ENCODE measurements at places on chromosomes 1 and 21.

DNA sequence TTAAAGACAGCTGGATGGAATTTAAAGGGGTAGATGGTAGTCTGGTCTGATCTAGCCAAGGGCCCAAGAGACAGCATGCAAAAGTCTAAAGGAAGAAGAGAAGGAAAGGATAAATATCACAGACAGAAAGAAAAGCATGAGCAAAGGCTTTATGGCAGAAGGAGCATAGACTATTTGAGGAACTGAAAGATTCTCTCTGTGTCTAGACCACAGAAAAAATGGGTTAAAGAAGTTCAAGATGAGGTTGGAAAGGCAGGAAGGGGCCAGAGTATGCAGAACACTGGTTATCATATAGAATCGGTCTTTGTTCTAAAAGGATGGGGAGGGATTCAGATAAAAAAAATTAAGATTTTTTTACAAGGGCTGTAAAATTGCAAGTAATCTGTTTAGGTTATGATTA lies 136.8 kb upstream of the SGIP1 start:
- no peak for DNase-seq

- DNase-seq, result no peak
Observed at GRCh38 chr1:203116091-203116820, 11.3 kb upstream of the ADORA1 start.

DNA sequence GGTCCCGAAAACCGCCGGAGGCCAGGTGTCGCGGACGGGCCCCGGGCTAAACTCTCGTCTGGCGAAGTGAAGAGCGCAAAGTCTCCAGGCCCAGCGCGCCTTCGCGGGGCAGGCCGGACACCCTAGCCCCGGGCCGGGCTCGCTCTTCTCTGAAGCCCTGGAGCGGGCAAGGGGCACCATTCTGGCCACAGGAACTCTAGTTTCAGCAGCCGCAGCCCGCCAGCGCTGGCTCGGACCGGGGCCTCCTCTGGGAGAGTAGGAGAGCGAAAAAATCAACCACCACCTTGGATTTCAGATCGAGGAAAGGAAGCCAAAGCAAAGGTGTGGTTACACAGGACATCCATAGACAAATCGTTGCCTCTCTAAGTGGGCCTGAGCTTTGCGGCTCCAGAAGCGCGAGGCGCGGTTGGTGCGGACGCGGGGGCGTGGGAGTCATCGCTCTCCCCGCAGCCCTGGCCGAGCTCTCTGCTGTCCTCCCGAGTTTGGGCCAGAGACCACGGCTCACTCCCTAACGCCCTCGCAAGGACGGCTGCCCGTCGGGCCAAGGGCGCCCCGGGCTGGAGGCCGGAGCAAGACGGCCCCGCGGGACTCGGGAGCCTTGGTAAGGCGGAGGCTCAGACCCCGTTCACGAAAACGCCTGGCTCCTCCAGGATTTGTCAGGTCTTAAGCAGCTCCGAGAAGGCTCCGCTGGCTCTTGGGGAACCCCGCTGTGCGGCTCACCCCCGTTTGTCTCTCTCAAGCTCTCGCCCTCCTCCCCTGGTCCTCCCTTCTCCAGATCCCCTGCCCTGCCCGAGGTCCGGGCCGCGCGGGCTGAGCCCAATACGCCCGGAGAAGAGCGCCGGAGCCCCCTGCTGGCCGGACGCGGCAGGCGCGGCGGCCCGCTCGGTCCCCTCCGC lies 132.9 kb upstream of the DPYD start:
- DNase-seq, result peak; percentile 16

DNA sequence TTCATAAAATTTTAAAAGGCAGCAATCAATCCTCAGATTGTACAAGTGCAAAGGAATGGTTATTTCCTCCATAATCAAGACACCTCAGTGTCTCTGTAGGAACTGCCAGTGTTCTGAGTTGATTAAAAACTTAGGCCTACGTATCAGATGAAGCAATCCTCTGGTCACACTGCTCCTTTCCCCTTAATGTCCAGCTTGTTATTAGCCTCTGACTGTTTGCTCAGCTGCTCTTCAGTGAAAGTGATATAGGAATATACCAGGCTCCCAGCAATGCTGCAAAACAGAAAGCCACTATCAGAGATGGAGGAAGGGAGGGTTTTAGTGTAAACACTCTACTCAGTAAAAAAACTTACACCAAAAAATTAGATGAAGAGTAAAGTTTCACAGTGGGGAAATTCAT lies 49.8 kb downstream of the SLC35D1 start:
- no peak for DNase-seq

DNA sequence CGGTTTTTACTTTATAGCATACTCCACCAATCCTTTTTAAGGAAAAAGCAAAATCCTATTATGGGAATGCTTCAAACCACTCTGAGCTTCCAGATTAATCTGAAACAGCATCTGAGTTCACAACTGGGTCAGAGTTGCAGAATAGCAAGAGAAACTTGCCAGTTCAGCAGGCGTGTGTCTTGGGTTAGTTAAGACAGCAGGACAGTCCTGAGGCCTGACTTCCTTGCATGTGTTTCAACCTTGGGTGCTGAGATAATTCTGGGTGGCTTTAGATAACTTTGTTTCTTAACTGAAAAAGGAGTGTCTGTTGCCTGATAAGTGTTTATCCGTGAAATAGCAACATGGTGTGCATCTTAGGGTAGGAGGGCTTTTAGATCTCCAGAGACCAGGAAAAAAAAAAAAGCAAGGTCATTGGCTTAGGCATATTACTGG lies 169.2 kb downstream of the DHRS3 start:
- no peak for DNase-seq

- DNase-seq, result no peak
Observed at GRCh38 chr21:44836666-44837471, 19.0 kb upstream of the SUMO3 start.

- DNase-seq, result no peak
Observed at GRCh38 chr1:202173993-202174392, 13.6 kb upstream of the PTPN7 start.

DNA sequence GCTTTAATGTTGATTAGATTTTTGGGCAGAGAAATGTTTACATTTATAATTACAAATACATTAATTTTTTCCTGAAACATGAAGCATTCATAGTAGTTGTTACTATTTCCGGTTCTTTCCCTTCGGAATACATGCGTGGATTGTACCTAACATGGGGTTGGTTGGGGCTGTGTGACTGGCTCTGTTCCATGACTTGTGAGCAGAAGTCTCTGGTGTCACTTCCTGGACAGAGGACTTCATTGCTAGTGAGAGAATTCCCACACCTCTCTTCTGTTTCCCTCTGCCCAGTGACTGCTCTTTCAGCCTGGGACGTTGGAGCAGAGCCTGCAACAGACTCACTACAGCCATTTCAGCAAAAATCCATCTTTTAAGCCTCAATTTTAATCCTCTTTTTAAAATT lies 231.4 kb downstream of the GRIK1 start:
- DNase-seq, result no peak

DNA sequence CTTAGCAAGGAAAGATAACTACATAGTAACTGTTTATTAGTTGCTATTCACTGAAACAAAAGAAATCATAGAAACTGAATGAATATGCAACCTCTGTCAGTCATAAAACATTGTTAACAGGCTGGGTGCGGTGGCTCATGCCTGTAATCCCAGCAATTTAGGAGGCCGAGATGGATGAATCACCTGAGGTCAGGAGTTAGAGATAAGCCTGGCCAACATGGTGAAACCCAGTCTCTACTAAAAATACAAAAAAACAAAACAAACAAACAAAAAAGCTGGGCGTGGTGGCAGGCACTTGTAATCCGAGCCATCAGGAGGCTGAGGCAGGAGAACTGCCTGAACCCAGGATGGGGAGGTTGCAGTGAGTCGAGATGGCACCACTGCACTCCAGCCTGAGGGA lies 44.1 kb downstream of the CRB1 start:
- no peak for DNase-seq

DNA sequence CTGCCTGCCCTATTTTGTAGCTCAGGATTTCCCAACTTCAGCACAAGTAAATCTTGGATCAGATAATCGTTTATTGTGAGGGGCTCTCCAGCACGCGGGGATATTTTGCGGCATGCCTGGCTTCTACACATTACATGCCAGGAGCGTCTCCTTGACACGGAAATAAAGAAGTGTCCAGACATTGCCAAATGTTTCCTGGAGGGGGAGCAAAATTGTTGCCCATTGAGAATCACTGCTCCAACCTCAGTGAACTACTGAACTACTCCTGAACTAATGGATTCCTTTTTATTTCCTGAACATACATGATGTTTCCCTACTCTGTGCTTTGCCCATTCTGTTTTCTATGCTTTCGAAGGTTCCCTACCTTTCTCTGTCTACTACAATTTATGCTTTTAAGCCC lies 1359.1 kb upstream of the ADGRL2 start:
- no peak for DNase-seq

DNA sequence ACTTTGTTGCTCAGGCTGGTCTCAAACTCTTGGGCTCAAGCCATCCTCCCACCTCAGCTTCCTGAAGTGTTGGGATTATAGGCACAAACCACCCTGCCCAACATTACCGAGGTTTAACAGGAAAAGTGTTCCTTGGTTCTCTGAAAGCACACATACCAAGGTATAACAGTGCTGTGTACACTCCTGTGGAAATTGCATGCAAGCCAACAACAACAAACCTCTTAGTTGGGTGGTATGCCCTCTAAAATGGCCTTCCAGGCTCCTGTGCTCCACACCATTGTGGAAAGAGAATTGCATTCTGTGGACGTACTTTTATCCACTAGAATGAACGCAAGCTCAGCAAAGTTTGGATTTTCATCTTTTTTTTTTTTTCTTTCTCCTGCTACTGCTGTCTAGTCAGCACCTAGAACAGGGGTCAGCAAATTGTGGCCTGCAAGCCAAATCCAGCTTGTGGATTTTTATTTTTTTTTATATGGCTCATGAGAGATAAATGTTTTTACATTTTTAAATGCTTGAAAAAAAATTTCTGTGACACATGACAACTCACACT lies 192.2 kb upstream of the TNR start:
- DNase-seq, result no peak

DNA sequence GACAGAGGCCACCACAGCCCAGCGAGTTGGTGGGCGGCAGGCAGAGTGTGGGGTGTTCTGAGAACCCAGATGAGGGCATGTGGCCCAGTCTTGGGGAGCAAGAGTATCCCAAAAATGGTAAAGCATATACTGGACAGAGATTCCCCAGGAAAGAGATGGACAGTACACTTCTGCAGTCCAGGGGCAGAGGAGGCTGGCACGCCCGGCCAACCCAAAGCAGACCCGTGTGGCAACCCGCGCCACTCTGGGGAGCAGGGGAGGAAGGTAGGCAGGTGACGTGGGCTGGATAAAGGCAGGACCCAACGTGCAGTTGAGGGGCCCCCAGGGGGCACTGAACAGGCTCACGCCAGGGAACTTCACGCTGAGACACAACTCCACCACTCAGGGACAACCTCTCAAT lies 46.4 kb upstream of the RIPK4 start:
- no peak for DNase-seq

GRCh38 chr1:229107304-229107815 lies 163.6 kb upstream of the RAB4A start:
- DNase-seq, result no peak

DNA sequence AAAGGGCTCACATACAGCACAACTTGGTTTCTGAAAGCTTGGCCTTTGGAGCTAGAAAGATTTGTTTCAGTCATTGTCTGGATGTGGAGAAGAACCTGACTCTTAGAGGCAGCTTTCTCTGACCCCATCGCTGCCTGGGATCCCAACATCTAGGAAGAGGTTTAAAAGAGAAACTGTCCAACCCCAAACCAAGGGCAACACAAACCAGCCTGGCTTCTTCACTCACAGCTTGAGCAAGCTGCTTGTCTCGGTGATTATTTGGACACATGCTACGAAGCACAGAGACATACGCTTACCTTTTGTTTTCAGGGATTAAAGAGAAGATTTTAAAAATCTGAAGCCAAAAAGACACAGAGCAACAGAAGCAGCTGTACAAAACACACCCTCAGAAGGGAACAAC lies 109.8 kb downstream of the ETS2 start:
- DNase-seq, result no peak

DNA sequence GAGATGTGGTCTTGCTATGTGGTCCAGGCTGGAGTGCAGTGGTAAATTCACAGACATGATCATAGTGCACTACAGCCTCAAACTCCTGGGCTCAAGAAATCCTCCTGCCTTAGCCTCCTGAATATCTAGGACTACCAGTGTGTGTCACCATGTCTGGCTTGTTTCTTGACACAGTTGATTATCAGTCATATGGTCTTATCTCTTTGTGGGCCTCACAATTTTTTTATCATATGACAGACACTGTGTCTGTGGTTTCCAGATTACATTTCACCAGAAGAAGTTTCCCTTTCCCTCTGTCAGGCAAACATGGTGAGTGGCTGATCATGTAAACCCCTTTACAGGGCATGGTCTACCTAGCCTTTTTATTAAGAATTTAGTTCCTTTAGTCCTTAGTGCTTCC lies 96.1 kb downstream of the HFM1 start:
- no peak for DNase-seq

DNA sequence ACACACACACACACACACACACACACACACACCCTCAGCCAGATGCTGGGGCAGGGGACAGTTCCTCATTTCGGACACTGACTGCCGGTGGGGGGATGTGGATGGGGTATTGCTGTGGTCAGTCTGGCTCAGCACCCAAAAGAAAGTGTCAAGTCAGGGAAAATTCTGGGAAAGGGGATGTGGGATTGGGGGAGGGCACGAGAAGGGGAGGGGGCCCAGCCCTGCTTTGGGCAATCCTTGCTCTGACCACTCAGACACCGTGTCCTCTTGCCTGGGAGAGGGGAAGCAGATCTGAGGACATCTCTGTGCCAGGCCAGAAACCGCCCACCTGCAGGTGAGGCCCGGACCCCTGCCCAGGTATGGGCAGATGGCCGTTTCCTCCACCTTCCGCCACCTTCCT lies at the start of gene C1QC:
TSS of gene C1QC (plus strand) at position 253 of the 400 bp plus-strand sequence. CDS start 391 bp downstream, outside the sequence.
- no peak for DNase-seq

- DNase-seq, result no peak
Observed at GRCh38 chr1:26696119-26696653, 371 bp downstream of the ARID1A start.

DNA sequence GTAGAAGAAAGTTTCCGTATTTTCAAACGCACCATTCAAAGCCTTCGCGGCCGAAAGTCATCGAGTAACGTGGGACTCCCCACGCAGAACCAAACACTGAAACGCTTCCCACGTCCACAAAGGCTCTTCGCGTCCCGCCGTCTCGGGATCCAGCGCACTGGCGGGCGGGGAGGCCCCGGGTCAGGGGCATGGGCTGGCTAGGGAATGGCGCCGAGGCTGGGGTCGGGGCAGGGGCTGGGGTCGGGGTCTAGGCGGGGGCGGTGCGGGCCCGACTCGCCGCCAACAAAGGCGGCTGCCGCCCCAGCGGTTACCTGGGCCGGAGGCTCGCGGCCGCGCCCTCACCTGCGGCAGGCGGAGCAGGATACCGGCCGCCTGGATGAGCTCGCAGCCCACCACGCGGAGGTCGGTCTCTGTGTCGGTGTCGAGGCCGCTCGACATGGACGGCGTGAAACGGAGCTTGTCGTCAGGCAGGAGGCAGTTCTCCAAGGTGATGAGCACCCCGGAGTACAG lies 403 bp downstream of the CCNL2 start:
- DNase-seq, result no peak

DNA sequence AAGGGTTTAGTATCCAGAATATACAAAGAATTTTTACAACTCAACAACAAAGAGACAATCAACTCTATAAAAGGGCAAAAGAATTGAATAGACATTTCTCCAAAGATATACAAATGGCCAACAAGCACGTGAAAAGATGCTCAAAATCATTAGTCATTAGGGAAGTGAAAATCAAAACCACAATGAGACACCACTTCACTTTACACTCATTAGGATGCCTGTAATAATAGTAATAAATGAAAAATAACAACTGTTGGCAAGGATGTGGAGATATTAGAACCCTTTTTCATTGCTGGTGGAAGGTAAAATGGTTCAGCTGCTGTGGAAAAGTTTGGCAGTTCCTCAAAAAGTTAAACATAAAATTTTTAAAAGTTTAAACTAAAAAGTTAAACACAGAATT lies 7.0 kb upstream of the ABCD3 start:
- no peak for DNase-seq

Data from NCI-H187 (cell line).